ENCODE measurements at places on chromosomes 6 and 20.

DNA sequence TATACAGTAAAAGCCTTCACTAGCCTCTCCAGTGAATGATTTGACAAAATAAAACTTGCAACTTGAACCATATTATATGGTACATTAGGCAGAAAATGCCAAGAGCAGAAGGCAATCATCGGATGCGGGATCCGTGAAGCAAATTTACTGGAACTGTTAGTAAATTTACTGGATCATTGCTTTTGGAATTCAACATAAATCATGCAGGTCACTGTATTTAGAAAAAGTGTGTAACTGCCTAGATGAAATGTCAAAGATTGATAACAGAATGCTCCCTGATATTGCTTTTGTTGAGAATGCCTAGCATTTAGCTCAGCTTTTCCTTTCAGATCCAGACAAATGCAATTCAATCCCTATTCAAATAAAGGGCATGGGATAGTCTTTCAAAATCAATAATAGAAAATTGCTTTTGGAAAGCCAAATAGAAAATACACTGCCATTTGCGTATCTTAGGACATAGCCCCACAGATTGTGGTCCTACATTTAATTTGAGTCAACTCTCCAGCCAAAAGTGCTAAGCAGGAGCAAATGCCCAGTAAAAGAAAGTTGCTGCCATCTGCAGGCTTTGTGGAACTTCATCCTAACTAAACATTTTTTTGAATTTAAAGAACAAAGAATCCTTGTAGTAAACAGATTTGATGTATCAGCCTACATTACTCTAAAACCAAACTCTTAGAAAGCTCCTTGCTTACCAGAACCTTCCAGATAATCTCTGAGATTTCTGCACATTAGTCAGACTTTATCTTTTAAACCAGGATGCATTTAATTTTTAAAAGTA is 109.5 kb upstream of the HSF2 start:
- peak; percentile 56 for ATAC-seq

GRCh38 chr6:68082086-68082485 is 553.0 kb upstream of the ADGRB3 start:
- ATAC-seq, result no peak

DNA sequence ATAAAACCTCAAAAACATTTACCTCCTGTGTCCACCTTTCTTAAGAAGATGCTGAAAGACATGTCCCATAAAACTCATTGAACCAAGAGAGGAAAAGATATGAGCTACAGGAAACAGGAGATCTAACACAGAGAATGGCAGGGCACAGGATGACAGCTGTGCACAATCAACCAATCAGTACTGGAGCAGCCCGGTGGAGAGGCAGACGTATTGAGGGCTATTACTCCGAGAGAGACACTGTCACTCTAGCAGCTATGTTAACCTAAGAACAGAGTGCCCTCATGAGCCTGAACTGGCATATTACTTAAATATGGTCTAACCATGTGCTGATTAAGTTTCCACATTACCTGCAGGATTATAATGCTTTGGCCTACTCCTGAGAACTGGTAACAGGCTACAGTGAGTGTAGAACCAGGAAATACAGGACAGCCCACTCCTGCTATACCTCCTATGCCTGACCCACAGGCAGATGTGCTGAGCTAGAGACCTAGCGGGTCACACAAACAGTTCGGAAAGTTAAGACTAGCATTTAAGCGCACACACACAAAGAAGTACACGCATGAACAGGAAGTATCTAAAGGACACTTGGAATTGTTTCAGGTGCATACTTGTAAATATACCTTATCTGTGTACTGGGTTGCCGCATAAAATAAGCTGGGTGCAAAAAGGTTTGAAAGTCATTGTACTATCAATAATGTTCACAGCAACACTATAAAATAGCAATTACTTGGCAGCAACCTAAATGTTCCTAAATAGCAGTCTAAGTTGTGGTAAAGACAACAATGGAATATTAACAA is 199.3 kb upstream of the SHLD1 start:
- ATAC-seq, result no peak

DNA sequence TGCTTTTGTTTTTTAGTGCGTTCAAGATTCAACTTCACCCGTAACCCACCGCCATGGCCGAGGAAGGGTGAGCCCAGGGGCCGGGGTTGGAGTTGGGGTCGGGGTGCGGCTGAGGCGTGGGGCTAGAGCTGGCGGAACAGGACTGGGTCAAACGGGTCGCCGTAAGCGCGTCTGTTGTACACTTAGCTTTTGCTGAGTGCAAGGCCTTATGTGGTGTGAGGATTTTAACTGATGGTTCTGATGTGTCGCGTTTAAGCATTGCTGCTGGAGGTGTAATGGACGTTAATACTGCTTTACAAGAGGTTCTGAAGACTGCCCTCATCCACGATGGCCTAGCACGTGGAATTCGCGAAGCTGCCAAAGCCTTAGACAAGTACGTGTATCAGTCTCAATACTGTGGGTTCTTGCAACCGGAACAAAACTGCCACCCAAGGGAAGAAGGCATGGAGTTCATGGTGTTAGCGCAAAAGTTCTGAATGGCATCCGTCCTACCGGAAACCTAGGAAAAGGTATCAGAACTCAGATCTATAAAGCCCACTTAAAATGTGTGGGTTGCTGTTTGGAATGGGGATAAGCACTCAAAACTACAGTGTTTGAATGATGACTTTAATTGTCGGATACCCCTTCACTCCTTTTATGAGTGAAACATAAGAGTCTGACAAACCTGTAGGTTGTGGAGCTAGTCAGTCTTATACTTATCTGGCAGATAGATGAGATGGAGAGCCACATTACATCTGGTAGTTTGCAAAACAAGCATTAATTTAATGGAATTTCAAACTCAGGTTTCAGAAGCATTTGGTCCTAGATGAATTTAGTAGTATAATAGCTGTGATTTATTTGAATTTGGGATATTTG is 574 bp downstream of the RPS12 start:
- peak; percentile 2 for ATAC-seq

DNA sequence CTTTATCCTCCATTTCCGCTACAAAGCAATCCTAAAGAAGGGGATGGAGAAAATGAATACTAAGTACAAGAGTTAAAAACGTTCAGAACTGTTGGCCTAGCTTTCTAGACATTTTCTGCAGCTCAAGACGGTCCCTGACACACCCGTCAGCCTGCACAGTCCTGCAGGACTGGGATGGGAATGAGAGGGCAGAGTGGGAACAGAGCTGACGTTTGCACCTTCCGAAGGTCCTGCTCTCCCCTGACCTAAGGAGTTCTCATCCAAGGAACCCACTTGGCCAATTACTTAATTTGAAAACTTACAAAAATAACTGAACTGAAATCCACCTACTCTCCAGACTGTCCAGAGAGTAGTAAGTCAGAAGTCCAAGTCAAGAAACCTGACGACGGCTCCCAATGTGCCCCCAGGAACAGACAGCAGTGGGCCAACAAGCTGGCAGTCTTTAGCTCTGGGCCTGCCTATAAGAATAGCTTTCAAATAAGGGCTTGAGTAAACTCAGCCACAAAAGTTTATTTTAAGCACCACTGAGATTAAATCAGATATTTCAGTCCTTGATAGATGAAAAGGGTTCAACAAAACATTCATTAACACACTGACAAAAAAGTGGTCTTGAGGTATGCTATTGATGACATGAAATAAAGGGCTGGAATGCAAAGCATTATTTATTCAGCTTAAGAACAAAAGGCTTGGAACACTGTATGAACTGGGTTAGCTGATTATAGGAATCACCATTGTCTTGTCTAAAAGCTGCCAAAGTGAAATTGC is 76.8 kb downstream of the CNKSR3 start:
- no peak for ATAC-seq

DNA sequence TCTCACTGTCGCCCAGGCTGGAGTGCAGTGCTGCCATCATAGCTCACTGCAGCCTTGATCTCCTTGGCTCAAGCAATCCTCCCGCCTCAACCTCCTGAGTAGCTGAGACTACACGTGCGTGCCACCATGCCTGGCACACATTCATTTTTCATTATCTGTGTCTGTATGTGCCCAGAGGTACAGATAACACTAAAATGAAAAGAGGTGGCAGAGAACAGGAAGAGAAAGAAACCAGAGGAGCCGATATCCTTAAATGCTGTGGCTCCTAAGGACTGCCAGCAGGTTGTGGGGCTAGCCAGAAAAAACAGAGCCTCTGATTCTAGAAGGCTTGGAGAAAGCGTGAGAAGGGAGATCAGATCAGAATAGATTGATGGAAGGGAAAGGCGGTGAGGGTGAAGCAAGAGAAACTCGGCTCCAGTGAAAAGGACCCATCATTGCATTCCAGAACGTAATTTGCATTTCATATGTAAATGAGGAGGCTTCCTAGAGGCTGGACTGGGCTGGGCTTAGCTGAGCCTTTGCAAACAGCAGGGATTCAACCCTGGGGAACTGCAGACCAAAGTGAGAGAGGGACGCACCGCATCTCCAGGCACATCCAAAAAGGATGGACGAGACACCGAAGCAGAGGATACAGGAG is 64.2 kb downstream of the GCNT2 start:
- ATAC-seq, result no peak

DNA sequence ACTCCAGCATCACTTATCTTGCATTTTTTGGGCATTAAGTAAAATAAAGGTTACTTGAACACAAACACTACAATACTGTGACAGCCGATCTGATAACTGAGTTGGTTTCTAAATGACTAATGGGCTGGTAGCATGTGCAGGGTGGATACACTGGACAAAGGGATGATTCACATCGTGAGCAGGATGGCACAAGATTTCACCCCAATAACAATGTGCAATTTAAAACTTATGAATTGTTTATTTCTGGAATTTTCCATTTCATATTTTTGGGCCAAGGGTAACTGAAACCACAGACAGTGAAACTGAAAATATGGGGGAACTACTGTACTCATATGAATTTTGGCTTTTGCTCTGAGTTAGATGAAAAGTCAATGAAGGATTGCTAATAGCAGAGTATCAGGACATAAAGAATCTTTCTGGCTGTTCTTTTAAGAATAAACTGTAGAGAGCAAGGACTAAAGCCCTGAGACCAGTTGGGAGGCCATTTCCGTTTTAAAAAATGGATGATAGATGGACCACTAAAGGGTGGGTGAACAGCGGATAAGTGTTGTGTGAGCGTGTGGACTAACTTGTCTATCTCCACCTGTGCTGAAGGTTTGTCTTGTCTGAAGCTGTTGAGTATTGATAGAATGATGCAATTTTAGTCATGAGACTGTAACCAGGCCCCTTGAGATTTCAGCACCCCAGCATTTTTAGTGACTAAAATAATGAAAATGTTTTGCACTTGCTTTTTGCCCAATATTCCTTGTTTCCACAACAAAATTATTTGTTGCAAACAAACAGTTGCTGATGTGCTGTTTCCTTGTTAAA is 8.2 kb downstream of the SPINT3 start:
- no peak for ATAC-seq

DNA sequence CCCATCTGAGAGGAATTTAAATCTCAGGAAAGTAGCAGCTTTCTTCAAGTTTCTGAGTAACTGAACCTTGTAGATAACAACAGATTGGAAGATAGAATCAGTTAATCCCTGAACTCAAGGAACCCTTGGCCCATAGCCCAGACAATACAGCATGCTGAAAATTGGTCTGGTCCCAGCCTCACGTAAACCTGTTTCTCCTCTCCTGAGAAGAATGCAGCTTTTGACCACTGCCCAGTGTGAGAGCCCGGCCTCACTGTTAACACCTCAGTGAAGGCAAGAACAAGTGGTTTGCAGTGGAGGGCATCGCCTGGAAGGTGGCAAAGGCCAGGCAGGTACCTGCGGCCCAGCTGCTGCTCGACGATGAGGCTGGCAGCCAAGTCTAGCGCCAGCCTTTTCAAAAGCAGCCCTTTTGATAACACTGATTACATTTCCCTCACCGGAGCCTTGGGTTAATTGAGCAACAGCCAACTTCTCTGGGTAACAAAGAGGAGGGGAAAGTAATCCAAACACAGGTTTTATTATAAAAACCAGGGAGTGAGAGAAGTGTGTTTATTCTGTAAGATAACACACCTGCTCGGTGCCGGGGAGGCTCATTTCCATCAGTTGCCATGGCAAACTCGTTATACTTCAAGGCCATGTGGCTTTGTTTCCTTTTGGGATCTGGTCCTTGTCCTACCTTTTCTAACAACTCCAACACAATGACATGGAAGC is 54.0 kb downstream of the TRAF3IP2 start:
- ATAC-seq, result peak; percentile 48
